ENCODE measurements at places on chromosomes 3 and 15.

DNA sequence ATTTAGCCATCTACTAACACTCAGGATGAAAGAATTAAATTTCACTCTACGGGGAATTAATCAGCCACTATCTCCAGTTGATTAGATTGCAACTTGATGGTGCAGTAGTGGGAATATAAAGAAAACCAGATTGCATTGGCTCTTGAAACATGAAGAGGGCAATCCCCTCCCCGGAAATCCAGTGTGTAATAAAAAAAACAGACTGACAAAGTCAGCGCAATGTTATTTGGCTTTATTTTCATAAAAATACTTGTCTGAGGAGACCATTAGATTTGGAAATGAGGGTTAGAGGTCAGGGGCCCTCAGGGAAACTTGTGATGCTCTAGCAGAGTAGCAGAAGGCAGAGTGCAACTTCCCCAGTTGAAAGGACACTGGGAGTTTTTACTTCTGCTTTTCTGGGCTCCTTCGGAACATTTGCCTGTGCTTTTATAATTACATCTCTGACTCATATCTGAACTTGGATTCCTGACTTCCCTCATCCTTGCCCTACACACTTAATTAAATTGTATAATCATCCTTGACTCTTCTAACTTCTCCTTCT, 326.8 kb downstream of the TUSC7 start:
- no peak for DNase-seq

GRCh38 chr3:60392501-60392900, 858.8 kb downstream of the FHIT start:
- no peak for DNase-seq

GRCh38 chr15:76033438-76033837, 21.2 kb upstream of the NRG4 start:
- no peak for DNase-seq

DNA sequence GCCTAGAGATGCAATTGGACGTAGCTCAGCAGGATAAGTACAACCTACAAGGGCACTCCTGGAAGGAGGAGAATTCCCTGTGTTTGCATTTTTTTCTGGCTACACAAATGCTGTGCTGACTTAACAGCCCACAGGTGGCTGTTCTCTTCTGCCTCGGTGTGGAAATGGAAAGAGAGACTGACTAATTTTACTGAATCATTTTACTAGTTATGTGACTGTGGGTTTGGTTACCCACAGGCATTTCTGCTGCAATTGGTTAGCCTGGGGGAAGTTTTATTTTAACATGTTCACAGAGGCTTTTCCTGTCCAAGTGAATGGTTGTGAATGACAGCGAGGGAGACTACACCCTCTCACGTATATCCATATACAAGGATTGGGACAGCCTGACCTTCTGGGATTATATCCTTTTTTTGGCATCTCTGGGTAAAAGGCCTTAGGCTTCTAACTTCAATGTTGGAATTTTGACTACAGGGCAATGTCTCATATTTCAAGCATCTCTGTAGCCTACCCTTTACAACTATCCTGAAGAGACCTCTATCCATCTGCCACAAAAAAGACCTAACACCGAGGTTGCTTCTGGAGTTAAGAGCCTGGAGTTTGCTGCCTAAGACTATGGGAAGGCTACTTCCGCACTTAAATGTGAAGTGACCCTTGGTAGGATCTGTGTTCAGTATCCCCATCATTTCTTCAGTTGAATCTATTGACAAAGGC, 67.2 kb upstream of the TP63 start:
- no peak for DNase-seq

- DNase-seq: no peak
Observed at GRCh38 chr15:60372227-60372626, 25.6 kb downstream of the ANXA2 start.

- DNase-seq: no peak
Observed at GRCh38 chr15:62625429-62626033, 417.0 kb upstream of the TPM1 start.

GRCh38 chr3:174540116-174540908, 318.8 kb upstream of the NAALADL2 start:
- no peak for DNase-seq

DNA sequence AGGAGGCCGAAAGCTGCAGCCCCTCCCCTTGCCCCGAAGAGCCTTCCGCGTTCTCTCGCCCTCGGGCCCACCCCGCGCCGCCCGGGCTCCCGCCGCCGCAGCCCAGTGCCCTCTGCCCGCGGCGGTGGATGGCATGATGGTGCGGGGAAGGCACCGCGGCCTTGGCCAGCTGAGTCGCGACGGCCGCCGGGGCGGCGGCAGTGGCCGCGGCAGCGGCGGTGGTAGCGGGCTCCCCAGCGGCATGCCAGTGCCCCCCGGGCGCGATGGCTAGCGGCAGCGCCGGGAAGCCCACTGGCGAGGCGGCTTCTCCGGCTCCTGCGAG, 1.2 kb downstream of the TLNRD1 start:
- DNase-seq: no peak

GRCh38 chr3:52095990-52096775, 39.8 kb upstream of the DUSP7 start:
- DNase-seq: no peak

- no peak for DNase-seq
Observed at GRCh38 chr3:140342668-140343067, 335.2 kb upstream of the TRIM42 start.

DNA sequence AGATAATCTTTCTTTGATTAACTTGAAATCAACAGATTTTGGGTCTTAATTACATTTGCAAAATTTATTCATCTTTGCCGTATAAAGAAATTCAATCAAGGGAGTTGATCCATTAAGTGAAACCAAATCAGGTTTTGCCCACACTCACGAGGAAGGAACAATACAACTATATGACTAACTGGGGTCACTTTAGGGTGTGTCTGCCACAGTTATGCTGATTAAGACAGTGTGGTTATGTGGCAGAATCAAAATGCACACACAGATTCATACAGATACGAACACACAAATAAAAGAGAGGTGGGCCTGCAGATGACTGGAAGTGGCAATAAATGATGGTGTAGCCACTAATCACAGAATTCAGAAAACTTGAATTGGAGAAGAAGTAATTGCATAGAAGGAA, 543.5 kb downstream of the GABRG3 start:
- no peak for DNase-seq

- DNase-seq: no peak
Observed at GRCh38 chr3:138941259-138941885, 5.6 kb downstream of the FOXL2 start.

DNA sequence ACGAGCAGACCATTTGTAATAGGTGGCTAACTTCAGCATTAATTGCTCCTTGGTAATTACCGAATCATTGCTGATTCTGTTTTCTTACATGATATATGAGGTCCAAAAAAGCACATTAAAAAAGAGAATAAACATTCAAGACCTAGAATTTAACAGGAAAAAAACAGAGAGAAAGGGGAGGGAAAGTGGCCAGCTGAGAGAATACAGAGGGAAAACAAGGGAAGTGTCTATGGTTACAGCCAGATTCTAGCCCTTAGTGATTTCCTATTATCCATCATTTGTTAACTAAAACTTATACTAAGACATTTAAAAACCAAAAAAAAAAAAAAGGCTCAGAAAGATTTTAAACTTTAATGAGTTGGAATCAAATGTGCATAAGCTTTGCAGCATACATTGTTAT, 168.7 kb downstream of the LRTM1 start:
- DNase-seq: no peak

DNA sequence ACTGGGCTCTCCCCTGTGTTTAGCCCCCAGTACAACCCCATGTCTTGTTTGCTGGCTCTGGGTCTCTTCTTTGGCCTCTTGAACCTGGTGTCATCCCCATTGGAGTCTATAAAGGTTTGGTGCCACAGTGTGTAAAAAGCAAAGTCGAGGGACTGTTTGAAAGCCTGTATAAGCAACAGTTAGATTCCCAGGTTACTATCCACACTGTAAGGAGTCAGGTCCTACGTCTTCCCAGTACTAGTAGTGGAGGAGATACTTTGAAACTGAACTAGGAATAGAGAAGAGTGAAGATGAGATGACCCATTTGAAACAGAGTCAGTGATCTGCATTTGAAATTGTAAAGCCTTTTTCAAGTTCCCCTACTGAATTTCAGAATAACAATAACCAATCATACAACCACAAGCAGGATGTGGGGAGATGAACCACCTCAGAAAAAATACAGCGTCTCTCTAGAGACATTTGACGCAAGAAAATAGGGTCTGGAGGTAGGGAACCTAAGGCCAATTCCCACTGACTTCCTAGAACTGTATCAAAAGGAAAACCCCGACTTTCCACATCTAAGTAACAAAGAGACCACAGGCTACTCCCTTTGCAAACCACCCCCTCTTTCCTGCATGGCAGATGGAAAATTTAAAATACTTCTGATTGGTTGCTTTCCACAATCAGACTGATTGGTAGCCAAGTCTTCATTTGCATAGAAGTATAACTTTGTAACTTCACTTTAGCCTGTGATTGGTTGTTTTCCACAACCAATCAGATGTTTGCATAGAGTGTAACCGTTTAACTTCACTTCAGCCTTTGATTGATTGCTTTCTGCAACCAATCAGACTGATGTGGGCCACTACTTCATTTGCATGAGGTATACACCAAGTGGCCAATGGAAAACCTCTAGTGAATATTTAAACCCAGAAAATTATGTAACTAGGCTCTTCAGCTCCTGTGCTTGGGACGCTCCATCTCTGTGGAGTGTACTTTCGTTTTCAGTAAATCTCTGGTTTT, 49.9 kb upstream of the NEDD4 start:
- no peak for DNase-seq

DNA sequence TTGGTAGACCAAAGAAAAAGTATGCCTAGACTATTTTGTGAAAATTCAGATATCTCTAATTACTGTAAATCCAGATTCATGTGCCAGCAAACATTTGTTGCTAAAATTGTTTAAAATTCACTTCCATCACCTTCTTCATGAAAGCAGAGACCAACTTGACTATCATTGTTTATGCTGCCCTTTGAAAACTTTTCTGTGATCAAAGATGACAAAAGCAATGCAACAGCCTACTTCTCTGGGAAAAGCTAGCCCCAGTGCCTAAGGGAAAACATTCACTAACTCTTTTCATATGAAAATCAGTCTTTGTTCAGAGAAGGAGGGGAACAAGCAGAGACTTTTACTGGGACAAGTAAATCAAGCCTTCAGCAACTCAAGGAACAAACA, 178.0 kb upstream of the P2RY1 start:
- no peak for DNase-seq

DNA sequence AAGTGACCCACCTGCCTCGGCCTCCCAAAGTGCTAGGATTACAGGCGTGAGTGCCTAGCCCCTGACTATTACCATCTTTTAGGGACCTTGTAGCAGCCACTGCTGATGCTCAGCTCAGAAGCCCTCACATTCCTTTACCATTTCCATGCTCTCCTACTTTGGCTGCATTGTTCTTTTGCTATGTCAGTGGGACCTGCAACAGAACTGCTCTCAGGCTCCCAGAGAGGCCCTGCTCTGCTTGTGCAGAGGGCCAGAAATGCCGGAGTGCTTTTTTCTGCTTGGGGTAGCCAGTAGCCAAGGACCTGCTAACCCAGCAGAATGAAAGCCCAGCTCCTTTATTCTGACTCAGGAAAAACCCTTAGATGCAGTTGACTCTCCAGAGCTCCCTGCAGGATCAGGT, 18.3 kb upstream of the PROK2 start:
- no peak for DNase-seq

DNA sequence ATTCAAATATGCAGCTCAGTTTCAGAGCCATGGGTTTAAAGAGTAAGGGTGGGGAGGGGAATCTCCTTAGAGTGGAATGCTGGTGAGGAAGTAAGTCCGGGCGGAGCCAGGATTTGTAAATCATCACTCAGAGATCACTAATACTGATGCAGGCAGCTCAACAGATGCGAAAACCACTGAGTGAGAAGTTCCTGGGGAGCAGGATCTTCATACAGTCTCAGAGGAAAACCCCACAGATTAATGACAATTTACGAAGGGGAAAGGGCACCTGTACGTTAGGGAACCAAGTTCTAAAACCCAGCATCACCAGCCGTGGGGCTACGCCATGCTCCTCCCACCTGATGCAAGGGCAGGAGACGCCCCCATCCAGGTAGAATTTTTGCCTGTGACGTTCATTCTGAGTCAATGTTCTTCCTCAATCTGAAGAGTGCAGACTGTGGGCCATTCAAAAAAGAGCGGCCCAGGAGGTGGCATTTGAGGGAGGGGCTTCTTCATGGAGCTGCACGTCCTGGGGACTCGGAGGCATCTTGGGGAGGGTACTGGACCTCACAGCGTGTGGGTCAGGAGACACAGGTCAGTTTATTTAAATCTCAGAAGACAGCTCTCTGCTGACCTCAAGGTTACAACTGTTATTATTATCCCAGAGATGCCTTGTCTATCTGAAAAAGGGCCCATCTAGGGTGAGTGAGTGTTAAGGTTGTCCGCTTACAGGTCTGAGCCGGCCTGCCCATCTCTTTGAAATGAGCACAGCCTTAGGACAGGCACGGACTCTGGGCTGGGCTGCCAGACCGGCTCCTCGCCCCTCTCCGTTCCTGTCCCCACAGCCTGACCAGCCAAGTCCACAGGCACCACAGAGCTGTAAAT, 228.0 kb downstream of the XXYLT1 start:
- no peak for DNase-seq

All from activated naive CD4-positive, alpha-beta T cell (primary cell).